ENCODE measurements at places on chromosomes 7 and 10.

DNA sequence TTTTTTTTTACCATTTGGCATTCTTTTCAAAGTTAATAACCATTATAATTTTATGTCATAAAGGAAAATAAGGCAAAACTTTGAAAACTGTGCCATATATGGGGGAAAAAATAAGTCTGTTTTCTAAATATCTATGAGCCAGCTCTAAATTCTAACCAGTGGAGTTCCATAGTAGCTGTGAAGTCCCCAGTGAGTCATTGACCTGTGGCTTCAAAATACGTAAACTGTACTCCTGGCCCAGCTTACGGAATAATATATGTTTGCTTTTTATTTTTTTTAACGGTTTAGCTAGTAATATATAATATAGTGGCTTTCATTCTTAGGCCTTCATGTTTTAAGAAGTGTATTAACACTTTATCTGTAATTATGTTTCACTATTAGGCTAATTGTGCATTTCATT is 20.5 kb downstream of the ZRANB1 start:
- DNase-seq = no peak

GRCh38 chr7:83872501-83872900 is 223.6 kb upstream of the SEMA3E start:
- DNase-seq = no peak

DNA sequence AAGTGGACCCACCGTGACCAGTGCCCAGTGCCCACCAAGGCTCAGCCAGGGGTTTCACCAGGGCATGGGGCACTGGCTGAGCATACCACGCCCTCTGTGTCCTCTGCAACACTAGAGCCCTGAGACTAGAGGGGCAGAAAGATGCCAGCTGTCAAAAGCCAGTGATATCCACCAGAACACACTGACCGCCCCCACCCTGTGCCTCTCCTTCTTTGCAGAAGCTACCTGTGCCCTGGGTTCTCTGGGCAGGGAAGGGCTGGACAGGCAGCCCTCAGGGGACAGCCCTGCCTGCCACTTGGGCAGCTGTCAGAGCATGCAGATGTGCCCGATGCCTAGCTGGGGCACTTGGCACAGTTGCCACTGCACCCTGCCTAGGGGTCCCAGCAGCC is 494 bp downstream of the VSIR start:
- no peak for DNase-seq

GRCh38 chr7:94912085-94912484 is 4.7 kb downstream of the PPP1R9A start:
- no peak for DNase-seq

DNA sequence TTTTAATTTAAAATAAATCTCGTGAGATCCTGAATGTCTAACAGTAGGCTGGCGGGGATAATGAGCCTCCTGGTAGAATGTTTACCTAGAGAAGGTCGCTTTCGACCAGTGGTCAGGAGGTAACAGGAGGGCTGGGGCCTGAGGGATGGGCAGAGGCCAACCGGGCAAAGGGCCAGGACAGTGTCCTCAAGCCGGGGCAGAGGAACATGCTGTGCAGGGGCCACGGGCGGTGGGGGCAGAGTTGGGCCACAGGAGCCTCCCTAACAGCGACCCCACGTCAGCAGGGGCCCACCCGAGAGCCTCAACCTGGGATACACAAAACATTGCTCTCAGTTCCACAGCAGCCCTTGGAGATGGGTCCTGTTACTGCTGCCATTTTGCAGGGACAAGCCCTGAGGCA is 14.5 kb downstream of the CFAP46 start:
- no peak for DNase-seq

- no peak for DNase-seq
Observed at GRCh38 chr7:24463474-24463873, 109.8 kb upstream of the PALS2 start.

Data from NCI-H1092 treated with DMSO at 0.1 percent for 48 hours (cell line).